ENCODE measurements at places on chromosomes 5 and 9. TPM values are rescaled to one million over a fixed set of nuclear protein-coding genes. Genes with fewer than 3 reads are reported as not detected.

GRCh38 chr5:115096034-115096769 lies 73.5 kb downstream of the TRIM36 start:
- DNase-seq = no peak

The CD72 gene
- 115 TPM for polyA plus RNA-seq

The NUTM2F gene
- polyA plus RNA-seq = not detected

DNA sequence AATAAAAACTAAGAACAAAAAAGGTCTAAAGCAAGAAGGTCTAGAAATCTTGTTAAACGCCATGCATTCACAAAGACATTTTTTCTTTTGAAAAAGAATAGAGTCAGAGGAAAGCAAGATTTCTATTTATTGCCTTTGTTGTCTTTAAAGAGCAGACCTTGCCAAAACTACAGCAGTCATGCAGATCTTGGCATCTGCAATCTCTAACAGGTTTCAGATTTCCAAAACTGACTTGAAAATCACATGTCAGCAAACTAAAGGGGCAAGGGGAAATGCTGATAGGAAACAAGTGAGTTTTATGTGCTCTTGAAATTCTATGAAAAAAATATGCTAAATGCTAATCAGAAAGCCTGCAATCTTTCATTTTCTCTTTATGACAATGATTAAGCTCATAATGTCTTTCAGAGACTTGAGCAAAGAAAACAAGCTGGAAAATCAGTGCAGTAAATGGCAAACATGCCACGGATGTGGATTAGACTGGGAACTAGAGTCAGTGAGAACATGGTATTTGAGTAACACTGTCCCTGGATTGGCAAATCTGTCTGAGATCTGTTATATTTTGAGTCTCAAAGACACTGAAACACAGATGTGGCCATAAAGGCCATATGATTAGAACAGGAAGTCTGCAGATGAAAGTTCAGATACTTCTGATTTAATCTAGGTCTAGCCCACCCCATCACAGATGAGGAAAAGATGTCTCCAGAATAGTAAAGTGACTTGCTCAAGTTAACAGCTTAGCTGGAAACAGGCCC lies 361.4 kb upstream of the RPS23 start:
- no peak for DNase-seq

The C9orf152 gene
- not detected for polyA plus RNA-seq

The PCDHA3 gene
- not detected for polyA plus RNA-seq

Data from spleen (tissue), 13 donors.